ENCODE measurements at places on chromosomes 2 and 18.
A peak's percentile ranks its signal among the peaks of the same experiment; 100 is the strongest.

DNA sequence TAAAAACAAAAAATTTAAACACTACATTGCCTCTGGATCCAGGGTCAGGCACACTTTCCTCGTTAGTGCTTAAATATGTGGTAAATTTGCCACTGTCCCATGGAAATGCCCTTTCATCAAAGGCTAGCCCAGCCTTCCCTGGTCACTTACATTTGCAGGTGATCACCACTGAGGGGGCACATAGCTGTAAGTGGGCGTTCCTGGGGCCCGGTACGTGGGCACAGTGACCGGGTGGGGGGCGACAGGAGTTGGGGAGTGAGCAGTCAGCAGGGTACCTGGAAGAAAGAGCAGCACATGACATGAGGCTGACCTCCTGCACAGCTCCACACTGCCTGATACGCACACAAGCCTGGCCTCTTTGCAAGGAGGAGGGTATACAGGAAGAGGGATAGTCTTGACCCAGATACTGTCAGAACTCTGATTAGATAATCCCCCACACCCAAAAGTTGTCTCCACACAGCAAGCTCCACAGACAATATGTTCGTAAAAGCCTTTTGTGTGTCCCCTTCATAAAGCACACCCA is 40.5 kb downstream of the FAM168B start:
- H3K27me3 ChIP-seq, result no peaks in the 10 kb centered on the region
- peaks cover 80% of the 10 kb centered on the region for H3K36me3 ChIP-seq
- DNase-seq, result no peak
- H3K4me1 ChIP-seq, result peaks cover 20% of the 10 kb centered on the region

DNA sequence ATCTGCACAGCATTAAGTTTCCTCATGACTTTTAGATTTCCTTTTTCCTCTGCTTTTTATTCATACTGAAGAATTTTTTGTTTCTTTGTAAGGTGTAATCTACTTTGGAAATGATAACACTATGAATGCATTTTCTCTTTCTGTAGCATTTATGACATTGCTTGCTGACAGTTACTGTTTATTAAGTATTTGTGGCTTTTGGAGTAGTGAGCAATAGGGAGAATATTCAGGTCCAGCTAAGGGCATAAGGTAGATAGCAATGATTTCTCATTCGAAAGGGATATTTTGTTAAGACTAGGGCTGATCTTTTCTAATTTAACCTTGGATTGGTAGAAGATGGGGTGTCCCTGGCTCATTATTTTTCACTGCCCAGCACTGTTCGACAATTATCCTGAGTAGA is 80.3 kb downstream of the XRCC5 start:
- H3K36me3 ChIP-seq, result no peaks in the 10 kb centered on the region
- no peak overlapping the region for H3K4me3 ChIP-seq
- peaks cover 52% of the 10 kb centered on the region for H3K4me1 ChIP-seq
- peak overlapping the region; percentile 21 for H3K27ac ChIP-seq
- DNase-seq, result no peak

DNA sequence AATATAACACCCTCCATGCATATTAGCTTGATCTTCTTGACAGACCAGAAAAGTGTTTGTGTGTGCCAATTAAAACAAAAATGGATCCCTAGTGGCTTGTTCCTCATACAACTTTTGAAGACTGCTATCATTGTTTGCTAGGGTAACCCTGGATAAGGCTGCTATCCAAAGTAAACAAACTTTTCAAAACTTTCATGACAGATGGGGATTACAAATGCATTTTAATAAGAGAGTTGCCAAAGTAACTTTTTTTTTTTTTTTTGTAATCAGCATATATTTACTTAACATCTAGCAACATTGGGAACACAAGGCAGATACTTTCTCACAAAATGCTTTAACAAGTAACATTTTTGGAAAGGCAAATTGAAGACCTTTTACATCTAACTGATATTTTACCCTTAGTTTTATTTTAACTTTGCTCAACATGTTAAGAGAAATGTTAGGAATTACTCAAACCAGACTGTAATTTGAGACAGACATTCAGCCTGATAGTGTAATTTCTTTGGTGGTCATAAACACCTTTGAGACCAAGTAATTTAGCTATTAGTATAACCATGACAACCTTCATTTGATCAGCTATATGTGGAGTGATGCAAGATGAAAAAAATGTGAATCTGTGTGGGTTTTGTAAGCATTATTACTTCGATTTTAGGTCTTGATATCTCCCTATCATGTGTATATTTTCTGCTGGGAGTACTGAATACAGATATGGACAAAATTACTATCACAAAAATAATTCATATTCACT is 300.9 kb downstream of the ARHGAP15 start:
- no peak overlapping the region for H3K4me3 ChIP-seq
- H3K36me3 ChIP-seq, result no peaks in the 10 kb centered on the region
- H3K4me1 ChIP-seq, result no peaks in the 10 kb centered on the region
- DNase-seq, result no peak

DNA sequence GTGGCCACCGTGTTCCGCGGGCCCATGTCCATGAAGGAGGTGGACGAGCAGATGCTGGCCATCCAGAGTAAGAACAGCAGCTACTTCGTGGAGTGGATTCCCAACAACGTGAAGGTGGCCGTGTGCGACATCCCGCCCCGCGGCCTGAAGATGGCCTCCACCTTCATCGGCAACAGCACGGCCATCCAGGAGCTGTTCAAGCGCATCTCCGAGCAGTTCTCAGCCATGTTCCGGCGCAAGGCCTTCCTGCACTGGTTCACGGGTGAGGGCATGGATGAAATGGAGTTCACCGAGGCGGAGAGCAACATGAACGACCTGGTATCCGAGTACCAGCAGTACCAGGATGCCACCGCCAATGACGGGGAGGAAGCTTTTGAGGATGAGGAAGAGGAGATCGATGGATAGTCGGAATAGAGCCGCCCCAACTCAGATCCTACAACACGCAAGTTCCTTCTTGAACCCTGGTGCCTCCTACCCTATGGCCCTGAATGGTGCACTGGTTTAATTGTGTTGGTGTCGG is 17.7 kb downstream of the TUBB6 start:
- no peak overlapping the region for H3K4me3 ChIP-seq
- peaks cover 5% of the 10 kb centered on the region for H3K4me1 ChIP-seq
- no peak for DNase-seq
- H3K36me3 ChIP-seq, result peaks cover 2% of the 10 kb centered on the region
- H3K27me3 ChIP-seq, result no peaks in the 10 kb centered on the region

GRCh38 chr2:84234103-84234502 is 225.0 kb downstream of the SUCLG1 start:
- no peaks in the 10 kb centered on the region for H3K4me1 ChIP-seq
- H3K27me3 ChIP-seq, result no peaks in the 10 kb centered on the region
- H3K36me3 ChIP-seq, result no peaks in the 10 kb centered on the region
- H3K27ac ChIP-seq, result no peak overlapping the region

DNA sequence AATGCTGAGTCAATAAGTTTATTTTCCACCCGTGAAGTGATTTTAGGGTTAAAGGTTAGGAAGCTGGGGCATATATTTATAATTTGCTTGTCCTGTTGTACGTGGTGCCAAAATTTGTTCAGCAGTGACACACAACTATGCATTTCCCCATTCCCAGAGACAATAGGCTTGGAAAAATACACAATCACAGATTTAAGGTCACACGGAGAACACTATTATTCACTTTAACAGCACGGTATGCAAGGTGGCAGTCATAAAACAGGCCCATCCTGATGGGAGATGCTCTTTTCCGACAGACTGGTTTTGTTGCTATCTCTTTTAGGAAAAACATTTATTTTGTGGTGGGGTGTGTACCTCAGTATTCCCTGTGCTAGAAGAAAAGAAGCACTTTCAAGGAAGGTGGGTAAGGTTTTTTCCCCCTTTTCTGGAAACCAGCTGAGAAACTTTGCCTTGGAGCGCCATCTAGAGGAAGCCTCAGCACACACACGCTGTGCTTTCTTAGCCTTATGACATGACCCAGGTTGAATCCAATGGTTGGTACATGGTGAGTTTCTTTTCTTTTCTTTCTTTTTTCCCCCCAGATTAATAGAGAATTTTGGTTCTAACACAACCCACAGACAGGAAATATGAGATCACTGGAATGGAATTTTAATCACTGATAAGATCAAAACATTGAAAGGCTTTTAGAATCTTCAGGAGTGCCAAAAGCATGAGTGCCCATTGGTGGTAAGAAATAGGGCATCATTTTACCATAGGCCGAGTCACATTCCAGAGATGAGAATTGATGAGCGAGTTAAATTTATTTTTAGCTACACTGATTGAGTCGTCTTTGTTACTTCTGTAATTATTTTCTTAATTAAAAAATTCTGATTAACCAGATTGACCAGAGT is 332.1 kb downstream of the AGPS start:
- peak; percentile 27 for DNase-seq
- no peaks in the 10 kb centered on the region for H3K27me3 ChIP-seq
- no peak overlapping the region for H3K27ac ChIP-seq
- H3K4me3 ChIP-seq, result no peak overlapping the region
- no peaks in the 10 kb centered on the region for H3K36me3 ChIP-seq
- H3K4me1 ChIP-seq, result peaks cover 10% of the 10 kb centered on the region

DNA sequence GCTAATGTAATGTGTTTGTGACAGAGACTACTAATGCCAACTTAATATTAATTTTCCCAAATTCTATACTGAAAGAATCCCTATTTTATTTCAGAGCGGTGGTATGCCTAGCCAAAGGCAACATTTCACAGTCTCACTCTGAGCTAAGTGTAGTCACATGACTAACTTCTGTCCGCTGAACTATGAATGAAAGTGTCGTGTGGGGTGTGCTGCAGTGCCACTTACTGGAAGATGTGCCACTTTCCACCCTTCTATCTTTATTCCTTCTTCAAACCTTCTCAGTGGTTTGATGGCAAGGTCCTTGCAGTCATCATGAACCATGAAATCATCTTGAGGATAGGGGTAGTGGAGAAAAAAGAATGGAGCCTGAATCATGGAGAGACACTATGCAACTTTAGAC is 47.3 kb upstream of the C1D start:
- H3K36me3 ChIP-seq, result peaks cover 4% of the 10 kb centered on the region
- no peaks in the 10 kb centered on the region for H3K27me3 ChIP-seq
- DNase-seq, result no peak
- no peak overlapping the region for H3K4me3 ChIP-seq
- no peak overlapping the region for H3K27ac ChIP-seq

DNA sequence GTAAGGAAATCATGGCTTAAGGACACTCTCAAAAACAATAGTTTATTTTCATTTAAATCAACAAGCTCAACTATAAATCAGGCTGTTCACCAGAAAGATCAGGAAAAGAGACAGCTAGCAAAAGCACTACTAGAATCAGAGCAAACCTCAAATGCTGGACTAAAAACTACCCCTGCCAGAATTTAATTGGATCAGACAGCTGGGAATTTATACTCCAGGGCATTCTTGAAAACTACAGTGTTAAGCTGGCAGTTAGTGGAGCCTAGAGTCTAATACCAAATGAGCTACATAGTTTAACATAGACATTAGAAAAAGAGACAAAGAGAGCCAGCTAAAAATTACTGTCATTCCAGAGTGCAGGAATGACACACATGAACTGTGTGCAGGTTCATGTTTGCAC is 1016.4 kb upstream of the CRIM1 start:
- H3K27ac ChIP-seq, result no peak overlapping the region
- no peak for DNase-seq
- H3K36me3 ChIP-seq, result no peaks in the 10 kb centered on the region
- H3K27me3 ChIP-seq, result no peaks in the 10 kb centered on the region
- no peaks in the 10 kb centered on the region for H3K4me1 ChIP-seq

DNA sequence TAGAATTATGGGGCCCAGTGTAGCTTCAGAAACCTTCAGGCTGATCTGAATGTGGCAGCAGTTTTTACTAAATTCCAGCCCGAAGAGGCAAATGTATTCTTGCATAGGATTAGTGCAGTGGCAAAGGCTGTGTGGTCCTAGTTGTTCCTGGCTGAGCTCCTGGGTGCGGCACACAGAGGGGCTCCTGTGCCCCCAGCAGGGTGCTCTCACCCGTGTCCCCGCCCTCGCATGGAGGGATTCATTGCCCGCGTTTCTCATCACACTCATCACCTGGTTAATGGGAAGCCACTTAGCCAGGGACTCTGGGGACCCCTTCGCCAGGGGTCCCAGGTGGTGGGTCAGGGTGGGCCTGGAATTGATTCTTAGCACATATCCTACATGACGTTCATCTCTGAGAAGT is 3.9 kb downstream of the KCNG2 start:
- H3K27ac ChIP-seq, result no peak overlapping the region
- no peaks in the 10 kb centered on the region for H3K4me1 ChIP-seq
- DNase-seq, result no peak
- no peaks in the 10 kb centered on the region for H3K27me3 ChIP-seq
- H3K36me3 ChIP-seq, result no peaks in the 10 kb centered on the region
- no peak overlapping the region for H3K4me3 ChIP-seq

DNA sequence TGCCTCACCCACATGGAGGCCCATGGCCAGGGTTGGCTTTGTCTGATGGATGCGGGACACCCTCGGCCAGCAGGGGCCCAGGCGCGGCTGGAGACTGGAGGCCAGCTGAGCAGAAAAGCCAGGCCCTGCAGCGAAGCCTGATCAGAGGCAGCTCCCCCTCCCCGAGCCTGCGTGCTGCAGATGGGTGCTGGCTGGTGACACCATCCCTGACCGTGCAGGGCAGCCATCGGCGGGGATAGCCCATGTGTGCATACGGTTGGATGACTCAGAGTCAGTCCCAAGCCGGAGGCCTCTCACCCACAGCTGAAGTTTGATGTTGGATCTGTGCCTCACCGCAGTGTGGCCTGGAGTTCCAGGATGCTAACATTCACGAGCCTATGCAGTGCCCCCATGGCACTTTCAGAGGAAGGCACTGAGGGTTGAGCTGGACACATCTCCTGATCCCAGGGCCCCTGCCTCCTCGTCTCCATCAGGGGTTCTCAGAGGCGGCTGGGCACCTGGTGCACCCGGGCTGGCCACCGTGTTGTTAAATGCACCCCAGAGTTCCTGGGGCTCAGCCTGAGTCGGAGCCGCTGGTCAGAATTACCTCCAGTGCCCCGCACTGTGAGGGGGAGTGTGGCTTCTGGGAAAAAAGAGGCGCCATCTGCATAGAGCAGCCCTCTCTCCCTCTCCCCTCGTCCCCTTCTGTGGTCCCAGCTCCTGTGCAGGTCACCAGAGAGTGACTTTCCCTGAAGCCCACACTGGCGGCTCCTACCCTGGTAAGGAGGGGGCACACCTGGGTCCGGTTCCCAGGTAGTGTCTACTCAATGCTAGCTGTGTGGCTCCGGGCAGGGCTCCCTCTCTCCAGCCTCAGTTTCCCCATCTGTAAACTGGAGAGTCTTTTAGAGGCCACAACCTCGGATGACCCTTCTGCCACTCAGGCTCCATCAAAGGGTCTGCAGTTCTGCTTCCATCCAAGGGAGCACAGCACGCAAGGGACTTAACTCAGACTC is 19.4 kb upstream of the KIF1A start:
- H3K4me3 ChIP-seq, result no peak overlapping the region
- no peak overlapping the region for H3K27ac ChIP-seq
- no peak for DNase-seq
- H3K27me3 ChIP-seq, result no peaks in the 10 kb centered on the region
- no peaks in the 10 kb centered on the region for H3K36me3 ChIP-seq
- no peaks in the 10 kb centered on the region for H3K4me1 ChIP-seq
